ENCODE measurements at places on chromosomes 12 and 14.

- H3K4me3 ChIP-seq, result no peak overlapping the region
- no peaks in the 10 kb centered on the region for H3K27me3 ChIP-seq
- no peaks in the 10 kb centered on the region for H3K4me1 ChIP-seq
- no peak for DNase-seq
- no peak overlapping the region for H3K27ac ChIP-seq
- H3K36me3 ChIP-seq, result no peaks in the 10 kb centered on the region
These were observed 712.6 kb downstream of the SLC16A7 start for GRCh38 chr12:60308366-60308991.

- H3K4me3 ChIP-seq, result peak overlapping the region; percentile 81
- peaks cover 8% of the 10 kb centered on the region for H3K27me3 ChIP-seq
- no peaks in the 10 kb centered on the region for H3K36me3 ChIP-seq
These were observed 2.4 kb upstream of the TNS2 start for GRCh38 chr12:53047221-53048032.

DNA sequence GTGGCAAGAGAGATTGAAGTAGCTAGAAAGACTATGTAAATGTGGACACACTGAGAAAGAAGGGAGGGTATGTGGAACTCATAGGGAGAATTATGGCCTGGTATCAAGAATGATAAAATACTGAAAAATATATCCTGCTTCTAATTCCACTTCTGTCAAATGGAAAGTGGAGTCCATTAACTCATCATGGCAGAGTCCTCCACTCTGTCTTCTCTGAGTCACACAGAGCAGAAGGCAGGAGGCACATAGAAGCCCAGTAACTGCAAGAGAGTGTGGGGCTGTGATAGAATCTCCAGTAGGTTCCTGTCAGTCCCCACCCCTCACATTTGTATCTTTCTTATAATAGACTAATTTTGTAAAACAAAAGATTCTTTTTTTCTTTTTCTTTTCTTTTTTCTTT, 223.7 kb downstream of the AKAP6 start:
- H3K27me3 ChIP-seq, result no peaks in the 10 kb centered on the region
- no peaks in the 10 kb centered on the region for H3K36me3 ChIP-seq
- H3K4me1 ChIP-seq, result no peaks in the 10 kb centered on the region
- DNase-seq, result no peak

DNA sequence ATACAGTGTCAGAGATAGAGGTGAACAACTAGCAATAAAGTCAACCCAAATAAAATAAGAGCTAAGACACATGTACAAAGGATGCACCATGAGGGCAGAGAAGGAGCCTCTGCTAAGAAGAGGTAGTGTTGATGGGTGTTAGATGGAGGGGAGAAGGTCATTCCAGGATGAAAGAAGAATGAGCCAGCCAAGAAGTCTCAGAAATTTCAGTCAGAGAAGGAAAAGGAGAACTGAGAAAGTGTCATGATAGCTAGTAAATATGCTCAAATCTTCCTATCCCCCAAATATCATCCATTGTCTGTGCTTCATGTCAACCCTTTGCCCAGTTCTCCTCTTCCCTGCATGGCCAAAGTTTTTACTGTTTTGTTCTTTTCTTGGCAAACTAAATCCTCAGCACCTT, 225.2 kb upstream of the BTG1 start:
- H3K36me3 ChIP-seq, result no peaks in the 10 kb centered on the region
- peaks cover 2% of the 10 kb centered on the region for H3K4me1 ChIP-seq
- H3K27me3 ChIP-seq, result no peaks in the 10 kb centered on the region
- H3K4me3 ChIP-seq, result no peak overlapping the region
- no peak for DNase-seq
- no peak overlapping the region for H3K27ac ChIP-seq

- peak overlapping the region; percentile 88 for H3K27ac ChIP-seq
- peaks cover 34% of the 10 kb centered on the region for H3K4me1 ChIP-seq
- H3K4me3 ChIP-seq, result peak overlapping the region; percentile 39
- peak; percentile 93 for DNase-seq
- no peaks in the 10 kb centered on the region for H3K27me3 ChIP-seq
- H3K36me3 ChIP-seq, result no peaks in the 10 kb centered on the region
These were observed 250.9 kb upstream of the OR4E1 start for GRCh38 chr14:21924479-21924878.

DNA sequence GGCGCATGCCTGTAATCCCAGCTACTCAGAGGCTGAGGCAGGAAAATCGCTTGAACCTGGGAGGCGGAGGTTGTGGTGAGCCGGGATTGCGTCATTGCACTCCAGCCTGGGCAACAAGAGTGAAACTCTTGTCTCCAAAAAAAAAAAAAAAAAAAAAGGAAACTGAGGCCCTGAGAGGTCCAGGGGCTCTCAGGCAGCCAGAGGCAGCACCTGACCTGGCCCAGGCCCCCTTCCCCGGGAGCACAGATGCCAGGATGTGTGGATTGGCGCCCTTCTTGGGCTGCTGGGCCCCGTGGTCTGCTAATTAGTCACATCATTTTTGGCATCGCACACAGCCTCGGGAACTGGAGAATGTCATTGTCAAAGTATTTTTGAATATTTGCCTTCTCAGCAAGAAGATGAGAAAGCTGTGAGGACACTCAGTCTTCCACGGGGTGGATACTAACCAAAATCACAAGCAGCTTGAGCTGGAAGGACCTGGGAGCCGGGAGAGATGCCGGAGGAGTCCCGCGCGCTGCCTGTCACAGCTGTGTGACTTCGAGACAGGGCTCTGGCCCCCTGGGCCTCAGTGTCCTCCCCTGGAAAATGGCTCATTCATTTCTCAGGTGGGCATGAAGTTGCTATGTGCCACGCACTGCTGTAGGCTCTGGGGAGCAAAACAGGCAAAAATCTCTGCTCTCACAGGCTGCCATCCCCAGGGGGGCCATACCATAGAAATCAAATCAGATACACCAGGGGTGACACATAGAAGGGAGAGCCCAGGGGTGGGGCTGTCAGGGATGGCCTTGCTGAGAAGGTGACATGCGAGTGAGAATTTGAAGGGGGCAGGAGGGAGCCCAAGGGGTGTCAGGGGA, 12.5 kb upstream of the RCOR1 start:
- no peak for DNase-seq

GRCh38 chr12:110269622-110270124, 11.4 kb upstream of the ATP2A2 start:
- H3K27ac ChIP-seq, result no peak overlapping the region
- no peak for DNase-seq

GRCh38 chr12:102702447-102703114, 214.5 kb downstream of the PAH start:
- no peak overlapping the region for H3K4me3 ChIP-seq
- no peaks in the 10 kb centered on the region for H3K36me3 ChIP-seq
- H3K27ac ChIP-seq, result no peak overlapping the region
- no peaks in the 10 kb centered on the region for H3K27me3 ChIP-seq
- peak; percentile 27 for DNase-seq

GRCh38 chr12:111393700-111394300, 11.9 kb upstream of the SH2B3 start:
- DNase-seq, result no peak
- H3K27ac ChIP-seq, result no peak overlapping the region
- H3K4me1 ChIP-seq, result peaks cover 4% of the 10 kb centered on the region
- H3K27me3 ChIP-seq, result no peaks in the 10 kb centered on the region

- H3K4me1 ChIP-seq, result no peaks in the 10 kb centered on the region
- H3K4me3 ChIP-seq, result no peak overlapping the region
- no peak for DNase-seq
- no peaks in the 10 kb centered on the region for H3K27me3 ChIP-seq
- no peak overlapping the region for H3K27ac ChIP-seq
These were observed 518.3 kb downstream of the NRXN3 start for GRCh38 chr14:78688503-78688902.

- no peak overlapping the region for H3K4me3 ChIP-seq
- no peak overlapping the region for H3K27ac ChIP-seq
- no peaks in the 10 kb centered on the region for H3K4me1 ChIP-seq
- DNase-seq, result no peak
- no peaks in the 10 kb centered on the region for H3K27me3 ChIP-seq
These were observed 89.4 kb downstream of the UNC79 start for GRCh38 chr14:93520053-93520607.

DNA sequence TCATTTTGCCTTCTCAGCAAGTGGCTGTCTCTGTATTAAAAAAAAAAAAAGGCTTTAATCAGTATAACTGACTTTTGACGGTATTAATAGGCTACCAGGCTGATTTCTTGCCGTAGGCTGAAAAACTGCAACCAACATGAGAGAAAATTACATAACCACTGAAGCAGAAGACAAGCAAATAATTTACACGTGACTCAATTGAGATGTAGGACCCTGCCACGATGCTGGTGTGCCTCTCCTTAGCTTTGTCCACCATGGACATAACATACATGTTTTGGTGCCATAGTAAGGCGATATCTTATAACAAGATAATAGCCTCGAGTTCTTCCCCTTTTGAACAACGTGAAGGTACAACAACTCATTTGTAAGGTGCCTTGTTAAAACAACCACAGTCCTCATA, 88.7 kb upstream of the GRIP1 start:
- H3K4me3 ChIP-seq, result no peak overlapping the region
- H3K4me1 ChIP-seq, result peaks cover 6% of the 10 kb centered on the region
- DNase-seq, result no peak
- no peak overlapping the region for H3K27ac ChIP-seq
- no peaks in the 10 kb centered on the region for H3K36me3 ChIP-seq
- peaks cover 5% of the 10 kb centered on the region for H3K27me3 ChIP-seq

- no peaks in the 10 kb centered on the region for H3K27me3 ChIP-seq
- peaks cover 20% of the 10 kb centered on the region for H3K36me3 ChIP-seq
- no peak for DNase-seq
- H3K4me1 ChIP-seq, result no peaks in the 10 kb centered on the region
These were observed 48.4 kb downstream of the SLC4A8 start for GRCh38 chr12:51472984-51473383.

GRCh38 chr12:70843363-70843762, 77.2 kb downstream of the PTPRR start:
- no peaks in the 10 kb centered on the region for H3K27me3 ChIP-seq
- H3K4me3 ChIP-seq, result no peak overlapping the region
- H3K36me3 ChIP-seq, result no peaks in the 10 kb centered on the region

DNA sequence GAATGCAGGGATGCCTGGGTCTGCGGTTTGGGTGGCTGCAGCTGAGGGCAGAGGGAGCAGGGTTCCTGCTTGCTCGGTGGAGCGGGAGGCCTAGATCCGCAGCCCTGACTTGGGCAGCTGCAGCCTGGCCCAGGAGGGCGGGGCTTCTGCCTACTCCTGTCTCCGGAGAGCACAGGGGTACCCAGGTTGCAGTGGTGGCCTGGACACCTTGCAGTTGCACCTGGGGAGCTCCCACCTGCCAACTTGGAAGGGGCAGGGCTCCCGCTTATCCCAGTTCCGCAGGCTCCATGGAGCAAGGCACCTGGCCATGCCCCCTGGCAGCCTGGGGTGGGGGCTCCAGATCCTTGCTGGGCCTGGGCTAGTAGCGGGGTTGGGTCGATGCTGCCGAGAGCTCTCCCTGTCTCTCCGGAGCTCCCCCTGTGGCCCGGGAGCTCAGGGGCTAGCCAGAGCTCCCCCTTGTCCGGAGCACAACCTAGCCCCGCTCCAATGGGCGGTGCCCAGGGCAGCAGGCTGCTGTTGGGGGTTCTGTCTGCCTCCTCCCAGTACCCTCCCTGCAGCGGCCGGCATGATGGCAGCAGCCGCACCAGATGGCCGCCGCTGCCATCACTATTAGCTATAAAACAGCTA, 136.4 kb downstream of the PTPRR start:
- H3K27me3 ChIP-seq, result no peaks in the 10 kb centered on the region
- no peak overlapping the region for H3K27ac ChIP-seq
- H3K36me3 ChIP-seq, result no peaks in the 10 kb centered on the region
- H3K4me1 ChIP-seq, result no peaks in the 10 kb centered on the region
- no peak overlapping the region for H3K4me3 ChIP-seq

- H3K4me1 ChIP-seq, result no peaks in the 10 kb centered on the region
- H3K4me3 ChIP-seq, result no peak overlapping the region
- H3K36me3 ChIP-seq, result no peaks in the 10 kb centered on the region
- no peak for DNase-seq
These were observed 798 bp downstream of the CCDC198 start for GRCh38 chr14:57492859-57493258.

DNA sequence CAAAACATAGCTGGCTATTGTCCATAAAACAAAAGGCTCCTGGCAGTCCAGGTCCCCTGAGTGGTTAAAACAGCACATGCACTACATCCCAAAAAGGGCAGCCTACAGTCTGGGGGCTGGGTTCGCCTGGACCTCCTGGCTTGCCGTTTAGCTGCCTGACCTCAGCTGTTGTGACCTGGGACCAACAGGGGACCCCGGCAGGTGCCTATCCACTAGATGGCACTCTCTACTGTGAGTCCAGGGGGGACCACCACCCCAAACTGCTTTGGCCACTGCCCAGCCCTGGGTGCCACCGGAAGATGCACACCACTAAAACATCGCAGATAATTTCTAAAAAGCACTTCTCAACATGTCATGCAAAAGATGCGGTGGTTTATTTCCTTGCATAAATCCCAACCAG, 2.9 kb upstream of the RTL1 start:
- H3K4me3 ChIP-seq, result no peak overlapping the region
- peaks cover 6% of the 10 kb centered on the region for H3K27me3 ChIP-seq
- no peaks in the 10 kb centered on the region for H3K36me3 ChIP-seq
- no peak for DNase-seq

DNA sequence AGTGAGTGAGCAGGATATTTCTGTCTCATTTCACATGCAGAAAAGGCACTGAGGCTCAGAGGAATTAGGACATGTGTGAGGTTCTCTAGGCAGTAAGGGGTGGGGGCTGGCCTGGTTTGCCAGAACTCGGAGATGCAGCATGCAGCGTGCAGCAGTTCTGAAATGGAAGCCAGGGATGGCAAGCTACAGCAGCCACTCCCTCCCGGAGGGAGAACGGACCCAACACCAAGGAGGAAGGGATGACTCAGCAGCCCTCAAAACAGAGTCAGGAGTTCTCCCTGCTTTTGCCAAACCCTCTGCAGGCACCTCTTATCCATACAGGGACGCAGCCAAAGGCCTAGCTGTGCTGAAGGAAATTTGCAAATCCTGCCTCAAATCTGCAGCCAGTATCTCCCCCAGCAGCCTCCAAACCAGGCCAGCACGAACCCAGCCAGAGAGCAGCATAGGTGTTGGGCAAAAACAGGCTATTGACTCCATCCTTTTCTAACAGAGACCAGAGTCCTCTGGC, 10.3 kb upstream of the SERPINA3 start:
- H3K36me3 ChIP-seq, result no peaks in the 10 kb centered on the region
- no peaks in the 10 kb centered on the region for H3K27me3 ChIP-seq
- no peak overlapping the region for H3K27ac ChIP-seq
- no peaks in the 10 kb centered on the region for H3K4me1 ChIP-seq
- DNase-seq, result no peak

GRCh38 chr14:60848066-60848465, 113.5 kb downstream of the MNAT1 start:
- H3K4me1 ChIP-seq, result no peaks in the 10 kb centered on the region
- H3K27ac ChIP-seq, result no peak overlapping the region
- peaks cover 18% of the 10 kb centered on the region for H3K36me3 ChIP-seq
- H3K4me3 ChIP-seq, result no peak overlapping the region
